Activated CD4-positive, alpha-beta T cell treated with anti-CD3 and anti-CD28 coated beads, Interleukin-2, amount 10 ng/mL, durations not matched to agents 24 days and 14 days (primary cell): ENCODE measurements at places on chromosomes 6 and 20. TPM values are rescaled to one million over a fixed set of nuclear protein-coding genes. Genes with fewer than 3 reads are reported as not detected.

PI16 gene
- total RNA-seq, result not detected in 2 replicates

RIMS4 gene
- not detected in 2 replicates for total RNA-seq

MAFB gene
- 0.93 and 1.2 TPM in 2 replicates for total RNA-seq

GRCh38 chr6:41561931-41562911 lies 16.0 kb downstream of the FOXP4 start:
- H3K4me1 ChIP-seq, result peaks cover 12% of the 10 kb centered on the region
- H3K27ac ChIP-seq, result no peak overlapping the region
- H3K27me3 ChIP-seq, result peaks cover 35% of the 10 kb centered on the region
- H3K4me3 ChIP-seq, result no peak overlapping the region

GRCh38 chr6:158324136-158324535 lies 11.9 kb downstream of the TULP4 start:
- H3K4me1 ChIP-seq, result peaks cover 35% of the 10 kb centered on the region
- H3K27ac ChIP-seq, result no peak overlapping the region
- no peaks in the 10 kb centered on the region for H3K27me3 ChIP-seq
- H3K36me3 ChIP-seq, result peaks cover 17% of the 10 kb centered on the region

DNA sequence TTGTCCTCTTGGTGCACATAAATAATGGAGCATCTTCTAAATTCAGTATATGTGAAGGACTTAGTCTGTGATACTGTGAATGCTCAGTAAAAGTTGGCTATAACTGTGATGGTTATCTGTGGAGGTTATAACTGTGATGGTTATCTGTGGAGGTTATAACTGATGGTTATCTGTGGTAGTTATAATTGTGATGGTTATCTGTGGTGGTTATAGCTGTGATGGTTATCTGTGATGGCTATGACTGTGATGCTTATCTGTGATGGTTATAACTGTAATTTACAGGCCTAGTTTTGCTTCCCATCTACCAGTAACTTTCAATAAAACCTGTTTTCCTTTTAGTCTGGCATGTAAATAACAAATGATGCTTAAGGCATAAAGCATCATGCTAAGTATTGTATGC lies 16.5 kb downstream of the PTK7 start:
- H3K36me3 ChIP-seq, result no peaks in the 10 kb centered on the region
- H3K4me3 ChIP-seq, result no peak overlapping the region
- no peak for DNase-seq
- peaks cover 11% of the 10 kb centered on the region for H3K4me1 ChIP-seq

- H3K4me1 ChIP-seq, result peaks cover 37% of the 10 kb centered on the region
- no peak overlapping the region for H3K27ac ChIP-seq
- peaks cover 1% of the 10 kb centered on the region for H3K36me3 ChIP-seq
- no peak for DNase-seq
- peaks cover 75% of the 10 kb centered on the region for H3K27me3 ChIP-seq
Measured at GRCh38 chr6:75202676-75203131, 3.1 kb downstream of the COL12A1 start.

DNA sequence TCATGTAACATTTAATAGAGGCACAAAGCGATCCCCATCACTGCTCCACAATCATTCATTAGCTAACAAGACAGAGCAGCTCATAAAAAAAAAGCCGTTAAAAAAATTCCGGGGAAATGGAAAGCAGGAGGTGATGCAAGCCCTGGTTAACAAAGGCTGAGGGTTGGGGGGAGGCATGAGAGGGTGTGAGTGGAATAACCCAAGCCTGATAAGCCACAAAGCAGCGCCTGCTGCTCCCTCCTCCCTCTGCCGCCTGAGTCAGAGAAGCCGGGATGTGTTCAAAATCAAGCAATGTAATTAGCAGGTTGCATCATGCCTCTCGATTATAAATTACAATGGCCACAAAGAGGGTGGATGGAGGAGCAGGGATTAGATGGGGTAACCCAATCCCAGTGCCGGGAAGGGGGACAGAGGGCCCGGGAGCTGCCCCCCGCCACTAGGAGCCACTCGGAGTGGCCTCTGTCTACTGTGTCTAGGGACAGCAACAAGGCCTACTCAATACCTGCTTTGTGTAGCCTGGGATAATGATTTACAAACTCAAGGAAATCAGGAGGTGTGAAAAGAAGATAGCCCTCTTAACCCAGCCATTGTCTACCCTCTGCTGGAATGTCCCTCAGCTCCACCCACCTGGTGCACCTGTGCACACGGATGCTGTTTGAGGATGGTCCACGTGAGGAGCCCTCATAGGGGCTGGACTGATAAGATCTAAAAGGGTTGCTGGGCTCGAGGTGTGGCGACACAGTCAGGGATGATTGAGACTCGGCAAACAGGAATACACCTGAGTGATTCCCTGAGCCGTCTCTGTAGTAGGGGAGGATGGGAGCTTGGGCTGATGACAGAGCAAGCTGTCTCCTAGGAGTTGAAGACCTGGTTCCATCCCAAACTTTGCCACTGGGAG lies 156.9 kb downstream of the VEGFA start:
- H3K4me1 ChIP-seq, result peaks cover 12% of the 10 kb centered on the region
- H3K4me3 ChIP-seq, result no peak overlapping the region
- DNase-seq, result no peak
- peaks cover 3% of the 10 kb centered on the region for H3K27me3 ChIP-seq
- no peaks in the 10 kb centered on the region for H3K36me3 ChIP-seq

DNA sequence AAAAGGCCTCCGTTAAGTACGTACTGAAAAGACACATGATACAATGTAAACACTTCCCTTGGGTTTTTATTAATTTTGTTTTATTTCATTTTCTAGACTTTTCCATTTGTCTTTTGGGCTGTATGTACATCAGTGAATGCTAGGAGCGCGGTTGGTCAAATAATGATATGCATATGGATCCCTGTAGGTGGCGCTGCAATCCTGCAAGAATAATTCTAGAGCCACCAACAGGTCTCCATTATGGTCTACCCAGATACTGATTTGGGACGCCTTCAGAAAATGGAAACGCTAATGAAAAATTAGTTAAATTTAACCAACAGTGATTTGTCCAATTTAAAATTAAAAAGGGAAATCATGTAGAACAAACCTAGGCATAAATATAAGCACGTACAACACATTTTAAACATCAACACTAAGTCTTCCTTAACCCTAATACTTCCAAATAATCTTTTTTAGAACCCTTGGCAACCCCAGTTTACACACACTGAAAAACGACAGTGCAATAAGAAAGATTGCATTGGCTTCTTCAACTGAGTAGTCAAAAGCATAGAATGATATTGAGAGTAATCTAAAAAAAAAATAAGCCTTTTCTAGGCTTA lies 433.5 kb downstream of the RFPL4B start:
- no peak overlapping the region for H3K27ac ChIP-seq
- no peak overlapping the region for H3K4me3 ChIP-seq
- no peaks in the 10 kb centered on the region for H3K27me3 ChIP-seq
- no peaks in the 10 kb centered on the region for H3K4me1 ChIP-seq

DNA sequence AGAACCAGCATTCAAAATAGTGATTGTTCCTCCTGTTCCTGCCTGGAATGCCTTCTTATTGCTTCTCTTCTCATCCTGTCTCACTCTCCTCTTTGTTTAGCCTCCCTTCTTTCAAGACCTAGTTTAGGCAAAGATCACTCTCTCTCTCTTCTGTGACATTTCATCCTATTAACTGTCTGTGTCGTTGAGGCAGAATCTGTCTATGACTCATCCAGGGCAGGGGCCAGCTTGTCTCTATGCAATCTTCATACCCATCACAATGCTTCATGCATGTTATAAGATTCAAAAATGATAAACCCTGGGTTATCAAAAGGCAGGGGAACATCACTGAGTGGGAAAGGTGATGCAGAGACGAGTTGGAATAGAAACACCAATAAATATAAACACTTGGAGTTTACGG lies 32.2 kb upstream of the FOXA2 start:
- peaks cover 2% of the 10 kb centered on the region for H3K27me3 ChIP-seq
- no peak overlapping the region for H3K4me3 ChIP-seq
- no peak for DNase-seq
- H3K27ac ChIP-seq, result no peak overlapping the region
- H3K4me1 ChIP-seq, result no peaks in the 10 kb centered on the region

GRCh38 chr6:81751388-81752083 lies 945 bp downstream of the TENT5A start:
- H3K36me3 ChIP-seq, result no peaks in the 10 kb centered on the region
- peaks cover 21% of the 10 kb centered on the region for H3K4me1 ChIP-seq
